SIG-M5 (cell line): ENCODE measurements at places on chromosomes 6 and 20.
A peak's percentile ranks its signal among the peaks of the same experiment; 100 is the strongest.

GRCh38 chr6:154359161-154359574 lies 2.6 kb upstream of the IPCEF1 start:
- DNase-seq = peak; percentile 11

DNA sequence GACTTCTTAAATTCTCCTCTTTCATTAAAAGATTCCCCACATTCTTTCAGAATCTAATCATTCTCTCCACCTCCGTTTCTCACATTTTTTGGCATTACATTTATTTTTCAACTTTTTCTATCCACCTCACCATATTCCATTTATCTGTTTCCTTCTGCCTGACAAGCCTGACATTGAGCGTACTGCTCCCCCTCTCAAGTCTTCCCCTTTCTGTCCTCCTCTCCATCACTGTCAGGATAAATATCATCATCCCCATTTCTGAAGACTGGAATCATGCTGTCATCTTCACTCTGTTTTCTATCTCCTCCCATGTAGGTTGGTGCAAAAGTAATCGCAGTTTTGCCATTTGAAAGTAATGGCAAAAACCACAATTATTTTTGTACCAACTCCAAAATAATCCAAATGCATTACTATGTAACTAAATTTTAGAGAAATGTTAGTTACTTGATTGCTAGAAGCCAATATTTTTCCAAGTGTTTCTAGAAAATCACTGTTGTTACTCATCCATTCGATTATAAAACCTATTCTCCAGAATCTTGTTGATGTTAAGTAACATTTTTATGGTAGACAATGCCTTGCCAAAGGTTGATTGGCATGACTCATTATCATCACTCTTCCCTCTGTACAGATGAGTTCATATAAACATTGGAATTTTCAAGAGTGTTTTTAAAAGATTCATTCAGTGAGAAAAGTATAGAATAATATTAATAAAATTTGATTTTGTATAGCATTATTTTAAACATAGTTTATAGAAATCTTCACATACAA lies 292.3 kb upstream of the RNF217 start:
- no peak for DNase-seq

GRCh38 chr20:34539756-34540155 lies 18.8 kb upstream of the MAP1LC3A start:
- no peak for DNase-seq

- no peak for DNase-seq
Observed at GRCh38 chr6:137123078-137123477, 50.4 kb downstream of the IL22RA2 start.

- peak; percentile 4 for DNase-seq
Observed at GRCh38 chr6:157221049-157221816, 102.1 kb downstream of the TMEM242 start.

DNA sequence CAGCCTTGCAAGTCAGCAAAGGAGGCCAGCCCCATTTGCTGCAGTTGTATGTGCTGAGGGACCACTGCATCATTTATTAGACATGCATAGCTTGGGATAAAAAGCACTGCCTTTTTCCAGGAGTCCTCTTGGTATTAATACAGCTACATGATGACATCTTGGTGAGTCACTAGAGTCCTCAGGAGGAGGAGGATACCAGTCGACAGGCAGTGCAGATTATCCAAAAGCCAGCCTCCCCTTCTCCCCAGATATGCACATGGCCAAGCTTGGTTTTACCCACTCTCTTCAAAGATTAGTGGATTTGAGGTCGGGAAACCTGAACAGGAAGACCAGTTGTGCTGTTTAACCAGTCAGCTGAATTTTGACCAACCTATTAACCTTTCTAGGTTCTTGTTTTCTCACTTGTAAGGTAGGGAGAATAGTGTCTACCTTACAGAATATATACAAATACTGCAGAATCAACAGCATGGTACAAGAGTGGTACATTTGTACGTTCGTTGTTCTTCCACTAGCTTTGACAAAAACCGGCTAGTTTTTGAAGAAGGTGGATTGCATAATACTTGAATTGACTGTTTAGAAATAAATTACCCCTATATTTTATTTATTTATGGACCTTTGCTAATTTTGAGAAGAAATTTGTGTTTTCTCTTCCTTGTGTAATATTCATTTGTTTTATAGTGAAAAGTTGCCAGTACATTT lies 31.9 kb downstream of the VAPB start:
- DNase-seq = no peak

GRCh38 chr20:43843965-43844660 lies 70.5 kb upstream of the TOX2 start:
- DNase-seq = no peak

DNA sequence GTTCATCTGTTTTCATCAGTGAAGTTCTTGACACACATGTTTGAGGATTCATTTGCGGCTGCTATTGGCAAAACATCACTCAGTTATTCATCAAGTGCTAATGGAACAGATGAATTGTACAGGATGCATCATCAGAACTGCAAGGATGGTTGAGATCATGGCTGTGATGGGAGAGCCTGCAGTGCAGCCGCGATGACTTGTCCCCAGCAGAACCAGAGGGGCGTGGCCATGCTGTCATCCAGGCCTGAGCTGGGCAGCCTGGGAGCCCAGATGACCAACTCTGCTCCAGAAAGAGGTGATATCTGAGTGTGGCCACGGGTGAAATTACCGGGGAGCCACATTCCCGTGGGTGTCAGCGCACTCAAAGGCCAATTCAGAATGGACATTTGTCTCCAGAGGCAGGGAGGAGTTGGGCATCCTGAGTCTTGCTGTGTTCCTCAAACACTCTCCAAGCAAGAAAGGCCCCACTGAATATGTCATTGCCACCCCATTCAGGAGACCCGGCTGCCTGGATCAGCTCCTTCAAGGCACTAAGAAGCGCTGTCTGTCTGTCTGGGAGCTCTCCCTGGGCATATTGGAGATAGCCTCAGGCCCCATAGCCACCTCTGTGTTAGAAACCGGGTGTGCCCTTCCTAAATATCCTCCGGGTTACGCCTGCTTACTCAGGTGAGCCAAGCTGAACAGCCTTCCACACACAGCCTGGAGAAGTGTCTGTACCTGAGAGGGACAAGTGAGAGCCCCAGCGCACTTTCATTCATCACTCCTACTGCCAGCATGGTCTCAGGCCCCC lies 66.7 kb downstream of the SYNDIG1 start:
- DNase-seq = no peak

GRCh38 chr6:3381233-3381921 lies 75.5 kb downstream of the SLC22A23 start:
- no peak for DNase-seq

DNA sequence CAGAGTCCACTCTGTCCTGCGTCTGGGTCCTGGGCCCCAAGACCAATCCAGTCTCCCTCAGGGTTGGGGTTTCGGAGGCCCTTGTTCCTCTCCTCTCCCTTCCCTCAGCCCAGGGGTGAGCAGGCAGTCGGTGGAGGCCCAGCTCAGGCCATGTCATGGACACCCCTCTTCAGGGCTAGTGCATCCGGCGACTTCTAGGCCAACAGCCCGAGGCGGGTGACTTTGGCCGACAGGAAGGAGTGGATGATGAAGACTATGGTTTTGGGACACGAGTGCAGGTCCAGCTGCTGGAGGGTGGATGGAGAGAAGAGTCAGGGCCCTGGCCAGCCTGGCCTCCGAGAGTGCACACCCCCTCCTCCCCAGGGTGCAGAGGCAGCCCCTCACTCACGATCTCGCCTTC lies 7.0 kb upstream of the CDK5RAP1 start:
- DNase-seq = no peak

- no peak for DNase-seq
Observed at GRCh38 chr6:158631678-158632537, 12.6 kb downstream of the DYNLT1 start.

DNA sequence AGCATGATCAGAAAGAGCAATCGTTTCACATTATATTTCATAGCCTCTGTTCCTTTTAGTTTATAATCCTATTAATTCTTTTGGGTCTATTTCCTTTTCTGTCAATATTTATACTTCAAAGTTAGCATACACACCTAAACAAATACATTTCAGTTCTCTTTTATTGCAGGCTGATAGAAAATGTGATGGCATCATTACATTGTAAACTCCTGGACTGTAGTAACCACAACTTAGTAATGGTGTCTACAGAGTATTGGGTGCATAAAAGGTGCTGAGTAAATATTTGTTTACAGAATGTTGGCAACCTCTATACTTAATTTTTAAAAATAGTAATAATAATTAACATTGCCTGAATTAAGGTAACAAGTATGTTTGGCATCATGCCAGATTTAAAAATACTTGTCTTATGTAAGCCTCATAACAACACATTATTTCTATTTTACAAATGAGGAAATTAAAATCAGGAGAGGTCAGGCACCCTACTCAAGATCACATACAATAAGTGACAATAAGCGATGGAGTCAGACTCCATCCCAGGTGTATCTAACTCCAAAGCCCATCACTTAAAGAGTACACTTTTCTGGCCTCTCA lies 195.0 kb downstream of the UBE3D start:
- no peak for DNase-seq

DNA sequence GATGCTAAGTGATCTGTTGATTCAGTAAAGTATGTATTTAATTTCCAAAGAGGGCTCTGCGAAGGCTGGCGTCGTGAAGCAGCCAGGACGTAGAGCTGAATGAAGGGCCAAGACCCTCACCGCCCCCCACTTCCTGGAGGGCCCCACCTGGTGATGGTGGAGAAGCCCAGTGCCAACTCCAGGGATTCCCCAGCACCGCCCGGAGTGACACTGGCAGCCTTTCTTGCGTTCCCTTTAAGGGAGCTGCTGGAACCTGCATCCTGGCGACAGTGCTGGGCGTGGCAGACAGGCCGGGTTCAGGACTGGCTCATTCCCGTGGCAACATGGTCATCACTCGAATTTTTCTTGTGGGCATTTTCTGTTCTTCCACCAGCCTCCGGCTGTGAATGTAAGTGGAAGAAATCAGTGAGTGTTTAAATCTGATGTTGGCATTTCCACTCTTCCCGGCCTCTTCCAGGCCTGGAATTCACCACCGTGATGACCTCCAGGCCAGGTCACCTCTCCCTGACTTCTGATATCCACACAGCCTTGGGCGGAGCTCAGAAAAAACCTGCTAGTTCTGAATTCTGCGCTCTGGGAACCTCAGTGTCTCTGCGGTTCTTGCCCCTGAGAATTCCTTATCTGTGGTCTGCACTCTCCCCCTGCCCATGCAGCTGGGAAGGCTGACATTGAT lies 57.4 kb upstream of the DACT2 start:
- no peak for DNase-seq

- DNase-seq = no peak
Observed at GRCh38 chr20:31860390-31861134, 9.8 kb downstream of the DUSP15 start.

- no peak for DNase-seq
Observed at GRCh38 chr6:34961574-34961973, 72.5 kb downstream of the ANKS1A start.

- no peak for DNase-seq
Observed at GRCh38 chr6:34143884-34144580, 1.9 kb downstream of the GRM4 start.

DNA sequence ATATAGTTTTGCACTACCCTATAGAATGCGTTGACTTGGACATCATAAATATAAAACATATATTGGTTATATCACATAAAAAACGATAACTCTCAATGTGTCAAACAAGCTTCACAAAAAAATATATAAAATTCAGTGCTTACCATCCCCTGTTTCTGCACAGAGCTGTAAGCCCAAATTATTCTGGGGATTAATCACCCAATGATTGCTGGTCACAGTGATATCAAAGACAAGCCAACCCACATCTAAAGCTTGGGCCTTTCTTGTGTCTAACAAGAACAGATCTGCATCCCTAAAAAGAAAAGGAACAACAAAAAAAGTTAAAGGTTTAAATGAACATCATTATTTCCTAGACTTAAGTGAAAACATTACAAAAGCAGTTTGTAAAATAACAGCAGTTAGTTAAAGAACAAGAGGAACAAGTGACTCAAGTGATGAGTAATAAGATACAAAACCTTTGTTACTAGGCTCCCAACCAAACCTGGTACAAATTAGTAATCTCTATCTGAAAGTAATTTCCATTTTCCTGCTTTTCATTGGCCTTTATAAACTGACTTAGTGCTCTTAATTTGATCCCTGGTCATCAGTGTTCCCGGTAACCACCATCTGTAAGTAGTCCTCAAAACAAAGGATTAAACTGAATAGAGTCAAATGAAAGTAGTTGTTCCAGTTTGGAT lies 81.1 kb downstream of the BMP5 start:
- DNase-seq = no peak

DNA sequence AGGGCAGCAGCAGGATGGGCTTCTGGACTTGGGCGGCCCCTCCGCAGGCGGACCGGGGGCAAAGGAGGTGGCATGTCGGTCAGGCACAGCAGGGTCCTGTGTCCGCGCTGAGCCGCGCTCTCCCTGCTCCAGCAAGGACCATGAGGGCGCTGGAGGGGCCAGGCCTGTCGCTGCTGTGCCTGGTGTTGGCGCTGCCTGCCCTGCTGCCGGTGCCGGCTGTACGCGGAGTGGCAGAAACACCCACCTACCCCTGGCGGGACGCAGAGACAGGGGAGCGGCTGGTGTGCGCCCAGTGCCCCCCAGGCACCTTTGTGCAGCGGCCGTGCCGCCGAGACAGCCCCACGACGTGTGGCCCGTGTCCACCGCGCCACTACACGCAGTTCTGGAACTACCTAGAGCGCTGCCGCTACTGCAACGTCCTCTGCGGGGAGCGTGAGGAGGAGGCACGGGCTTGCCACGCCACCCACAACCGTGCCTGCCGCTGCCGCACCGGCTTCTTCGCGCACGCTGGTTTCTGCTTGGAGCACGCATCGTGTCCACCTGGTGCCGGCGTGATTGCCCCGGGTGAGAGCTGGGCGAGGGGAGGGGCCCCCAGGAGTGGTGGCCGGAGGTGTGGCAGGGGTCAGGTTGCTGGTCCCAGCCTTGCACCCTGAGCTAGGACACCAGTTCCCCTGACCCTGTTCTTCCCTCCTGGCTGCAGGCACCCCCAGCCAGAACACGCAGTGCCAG lies at the start of gene TNFRSF6B:
TSS of gene TNFRSF6B (plus strand) at position 25 of the 729 bp plus-strand sequence. CDS start at position 141, 116 bp downstream.
- DNase-seq = no peak

GRCh38 chr6:89734526-89734925 lies 85.1 kb downstream of the MDN1 start:
- no peak for DNase-seq

GRCh38 chr6:11616200-11616611 lies 78.7 kb downstream of the TMEM170B start:
- no peak for DNase-seq

GRCh38 chr6:165762876-165763275 lies 99.8 kb upstream of the PDE10A start:
- no peak for DNase-seq

GRCh38 chr6:83509441-83509840 lies 2.9 kb upstream of the PRSS35 start:
- DNase-seq = no peak

- no peak for DNase-seq
Observed at GRCh38 chr6:46138281-46138680, 8.5 kb downstream of the ENPP4 start.

GRCh38 chr6:96340164-96340563 lies 181.4 kb upstream of the UFL1 start:
- no peak for DNase-seq
